ENCODE measurements at places on chromosomes 2 and 18.

DNA sequence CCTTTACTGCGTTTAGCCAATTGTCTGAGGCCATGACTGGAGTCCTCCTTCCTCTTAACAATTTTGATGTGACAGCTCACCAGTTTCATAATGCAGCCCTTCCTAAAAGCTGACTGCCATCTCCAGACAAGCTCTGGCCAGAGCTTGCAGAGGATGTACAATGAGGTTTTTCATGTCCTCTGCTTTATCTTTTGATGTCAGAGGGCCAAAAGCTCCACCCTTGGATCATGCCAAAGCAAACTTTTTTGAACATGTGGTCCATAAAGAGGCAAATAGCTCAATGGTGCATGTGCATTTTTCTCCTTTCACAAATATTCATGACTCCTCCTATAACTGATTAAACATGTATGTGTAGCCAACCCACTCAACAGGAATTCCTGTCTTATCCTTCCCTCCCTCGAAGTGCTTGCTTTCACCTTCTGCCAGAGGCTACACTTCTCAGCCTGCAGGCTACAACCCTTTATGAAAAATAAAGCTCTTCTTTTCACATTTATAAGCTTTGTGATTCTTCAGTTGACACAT, 266.2 kb downstream of the FBXO15 start:
- DNase-seq, result no peak

GRCh38 chr2:79640001-79640400, 127.2 kb downstream of the CTNNA2 start:
- no peak for DNase-seq

- DNase-seq, result no peak
These were observed 695.1 kb downstream of the PLCL1 start for GRCh38 chr2:198499539-198499938.

- DNase-seq, result no peak
These were observed 84.5 kb downstream of the PDK1 start for GRCh38 chr2:172640389-172640788.

DNA sequence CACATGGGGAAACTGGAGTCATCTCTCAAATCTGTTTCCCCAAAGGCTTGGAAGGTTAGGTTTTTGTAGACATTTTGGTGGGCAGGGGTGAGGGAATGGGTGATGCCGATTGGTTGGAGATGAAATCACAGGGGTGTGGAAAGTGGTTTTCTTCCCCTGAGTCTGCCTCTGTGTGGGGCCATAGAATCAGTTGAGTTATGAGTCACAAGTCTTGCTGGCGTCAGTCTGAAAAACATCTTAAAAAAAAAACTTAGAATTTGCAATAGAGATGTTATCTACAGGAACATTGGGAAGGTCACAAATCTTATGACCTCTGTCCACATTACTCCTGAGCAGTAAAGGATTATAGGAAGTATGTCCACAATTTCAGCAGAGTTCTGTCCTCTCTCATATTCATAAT, 314.6 kb downstream of the CNTNAP5 start:
- DNase-seq, result no peak

- DNase-seq, result no peak
These were observed 27.3 kb upstream of the GPR17 start for GRCh38 chr2:127618551-127619202.

All from stimulated activated CD4-positive, alpha-beta T cell treated with anti-CD3 and anti-CD28 coated beads, Interleukin-1b, Interleukin-23, amount 100 ng/mL, for 1 hour (primary cell).